ENCODE measurements at places on chromosomes 4 and X.

GRCh38 chr4:76904646-76905190 lies 6.8 kb upstream of the SOWAHB start:
- DNase-seq = no peak

- DNase-seq = peak; percentile 35
Observed at GRCh38 chr4:16125571-16126445, 42.0 kb upstream of the PROM1 start.

GRCh38 chrX:97909245-97909644 lies 1025.5 kb downstream of the RPA4 start:
- no peak for DNase-seq

- DNase-seq = no peak
Observed at GRCh38 chr4:704198-704891, 1.3 kb upstream of the PCGF3 start.

DNA sequence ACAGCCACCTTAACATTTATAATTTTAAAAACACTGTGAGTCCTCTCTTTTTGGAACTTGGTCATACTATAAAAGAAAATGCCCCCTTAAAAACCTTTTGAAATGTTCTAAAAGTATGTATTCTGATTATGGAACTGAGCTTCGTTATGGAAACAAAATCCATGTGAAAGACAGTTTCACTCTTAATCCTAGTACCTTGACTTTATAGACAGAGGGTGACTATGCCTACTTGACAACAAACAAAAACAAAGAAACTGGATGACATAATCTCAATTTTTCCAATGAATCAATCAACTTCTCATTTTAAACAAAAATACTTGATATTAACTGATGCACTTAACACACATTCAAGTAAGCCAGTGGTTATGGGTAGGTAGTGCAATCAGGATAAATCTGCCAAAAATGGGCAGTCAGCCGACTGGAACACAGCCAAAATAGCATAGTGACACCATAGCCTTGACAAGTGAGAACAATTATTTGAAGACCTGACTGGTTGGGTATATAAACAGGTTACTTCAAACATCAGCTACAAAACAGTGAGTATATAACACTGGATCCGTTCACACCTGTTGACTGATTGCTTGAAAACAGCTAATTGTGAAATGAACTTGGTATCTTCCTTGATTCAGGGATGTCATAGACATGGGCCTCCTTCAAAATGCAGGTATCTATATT lies 265.5 kb downstream of the PPP3CA start:
- DNase-seq = no peak

DNA sequence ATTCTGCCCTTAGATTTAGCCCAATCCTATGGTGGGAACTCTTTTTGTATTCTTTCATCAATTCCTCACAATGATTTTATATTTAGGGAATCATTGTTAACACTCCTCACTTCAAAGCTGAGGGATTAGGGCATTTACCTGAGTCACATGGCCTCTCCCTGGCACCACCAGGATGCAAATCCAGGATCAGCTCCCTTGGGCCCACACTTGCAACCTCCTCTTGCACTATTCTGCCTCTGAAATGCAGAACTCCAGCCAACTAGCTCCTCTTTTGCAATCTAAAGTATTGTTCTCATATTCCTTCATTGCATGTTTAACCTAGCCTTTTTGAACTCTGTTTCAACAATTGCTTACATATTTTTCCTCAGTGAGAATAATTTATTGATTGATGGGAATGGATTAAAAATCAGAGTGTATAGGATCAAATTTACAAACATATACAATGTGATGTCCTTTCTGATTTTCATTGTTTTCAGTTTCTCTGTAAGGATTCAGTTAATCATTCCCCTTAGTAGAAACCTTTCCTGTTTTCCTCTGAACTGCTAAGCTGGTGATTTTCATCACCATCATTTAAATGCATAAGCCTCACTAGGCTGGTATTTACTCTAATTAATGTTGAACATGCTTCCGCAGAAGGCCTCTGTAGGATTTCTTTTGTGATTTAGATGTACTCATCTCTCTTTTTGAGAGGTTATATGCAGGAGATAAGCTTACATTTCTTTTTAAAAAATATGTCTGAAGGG lies 3.3 kb upstream of the RELL1 start:
- peak; percentile 23 for DNase-seq

- DNase-seq = no peak
Observed at GRCh38 chr4:37976507-37976906, 16.3 kb downstream of the PTTG2 start.

GRCh38 chrX:73940893-73941470 lies 363.0 kb upstream of the ZCCHC13 start:
- no peak for DNase-seq

DNA sequence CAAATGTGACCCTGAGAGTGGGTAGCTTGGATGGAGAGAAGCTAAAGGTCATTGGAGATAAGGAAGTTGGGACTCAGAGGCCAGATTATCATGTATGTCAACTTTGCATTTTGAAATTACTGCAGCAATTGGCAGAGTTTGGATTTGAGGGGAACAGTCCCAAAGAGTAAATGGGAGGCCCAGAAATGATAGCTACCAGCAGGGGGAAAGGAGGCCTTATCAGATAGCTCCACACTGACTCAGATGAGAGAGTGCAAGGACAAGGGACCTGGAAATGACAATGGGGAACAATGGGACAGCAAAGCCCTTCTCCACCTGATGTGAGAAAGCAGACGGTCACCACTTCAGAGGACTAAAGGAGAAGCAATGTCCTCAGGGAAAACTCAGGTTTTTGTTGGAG lies 201.5 kb upstream of the JADE1 start:
- DNase-seq = no peak

DNA sequence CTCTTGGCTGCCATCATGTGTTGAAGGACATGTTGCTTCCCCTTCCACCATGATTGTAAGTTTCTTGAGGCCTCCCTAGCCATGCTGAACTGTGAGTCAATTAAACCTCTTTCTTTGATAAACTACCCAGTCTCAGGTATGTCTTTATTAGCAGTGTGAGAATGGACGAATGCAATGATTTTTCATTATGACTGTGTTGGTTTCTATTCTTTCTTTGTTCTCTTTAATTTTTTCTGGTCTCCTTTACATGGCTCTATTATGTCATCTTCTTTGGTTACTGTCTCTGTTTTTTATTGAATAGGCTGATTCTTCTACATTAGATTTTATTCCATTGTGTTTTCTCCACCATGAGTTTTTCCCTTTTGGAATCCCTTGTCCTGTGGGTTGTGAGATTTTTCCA lies 840.6 kb downstream of the TRAM1L1 start:
- no peak for DNase-seq
